ENCODE measurements at places on chromosomes 1 and 21.

- no peak for DNase-seq
These were observed 740.1 kb downstream of the MATN1 start for GRCh38 chr1:29983321-29983720.

- no peak for DNase-seq
These were observed 544.1 kb downstream of the NEGR1 start for GRCh38 chr1:71738256-71738655.

GRCh38 chr1:234437423-234438171 is 41.4 kb downstream of the TARBP1 start:
- no peak for DNase-seq

- no peak for DNase-seq
These were observed 625 bp upstream of the DARS2 start for GRCh38 chr1:173823781-173824314.

DNA sequence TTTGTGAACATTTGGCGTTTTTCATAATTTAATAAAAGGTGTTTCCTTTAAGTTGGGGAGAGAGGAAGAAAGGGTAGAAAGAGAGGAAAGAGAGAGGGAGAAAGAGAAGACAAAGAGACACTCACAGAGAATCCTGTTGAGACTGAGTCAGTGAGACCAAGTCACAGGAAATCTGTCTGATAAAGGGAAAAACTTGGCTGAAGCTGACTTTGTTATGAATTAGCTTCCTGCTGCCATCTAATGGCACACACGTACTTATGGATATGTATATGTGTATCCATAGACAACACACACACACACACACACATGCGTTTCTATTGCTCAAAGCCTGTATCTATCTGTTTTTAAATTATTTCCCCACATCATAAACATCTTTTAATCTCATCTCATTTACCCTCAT is 42.5 kb upstream of the DISC1 start:
- DNase-seq = no peak

DNA sequence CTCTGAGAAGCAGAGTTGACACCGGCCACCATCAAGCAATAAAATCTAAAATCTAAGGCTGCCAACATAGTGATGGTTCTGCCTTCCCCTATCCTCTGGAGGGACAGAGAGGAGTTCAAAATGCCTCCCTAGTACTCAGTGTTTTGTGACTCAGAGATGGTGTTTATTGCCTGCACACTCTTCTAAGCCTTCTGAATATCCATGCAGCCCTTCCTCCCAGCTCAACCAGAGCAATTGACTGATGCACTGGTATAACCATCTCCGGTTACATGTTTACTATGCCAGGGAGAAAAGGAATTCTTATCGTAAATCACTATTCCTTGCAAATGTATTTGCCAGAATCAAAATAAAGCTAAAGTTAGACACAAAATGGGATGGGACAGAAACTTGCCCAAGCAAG is 132.9 kb upstream of the RAB4A start:
- DNase-seq = no peak

DNA sequence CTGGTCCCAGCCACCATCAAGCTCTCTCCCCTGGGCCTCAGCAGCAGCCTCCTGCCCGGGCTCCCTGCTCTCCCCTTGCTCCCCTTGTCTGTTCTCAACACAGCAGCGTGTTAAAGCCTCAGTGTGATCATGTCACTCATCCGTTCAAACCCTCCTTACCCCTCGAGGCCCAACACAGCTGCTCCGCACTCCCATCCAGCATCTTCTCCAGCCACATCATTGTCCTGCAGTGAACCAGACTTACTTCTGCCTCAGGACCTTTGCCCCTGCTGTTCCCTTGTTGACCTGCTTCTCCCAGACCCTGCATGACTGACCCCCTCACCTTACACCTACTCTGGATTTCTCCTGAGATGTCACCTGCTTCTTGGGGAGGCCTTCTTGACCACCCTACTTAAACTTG is 13.3 kb downstream of the CDK18 start:
- no peak for DNase-seq

- no peak for DNase-seq
These were observed 5.7 kb downstream of the AHCYL1 start for GRCh38 chr1:109990302-109990653.

- DNase-seq = no peak
These were observed 66.5 kb upstream of the LRRN2 start for GRCh38 chr1:204751883-204752687.

- DNase-seq = peak; percentile 94
These were observed 157.7 kb downstream of the TOMM20 start for GRCh38 chr1:234970731-234971476.

DNA sequence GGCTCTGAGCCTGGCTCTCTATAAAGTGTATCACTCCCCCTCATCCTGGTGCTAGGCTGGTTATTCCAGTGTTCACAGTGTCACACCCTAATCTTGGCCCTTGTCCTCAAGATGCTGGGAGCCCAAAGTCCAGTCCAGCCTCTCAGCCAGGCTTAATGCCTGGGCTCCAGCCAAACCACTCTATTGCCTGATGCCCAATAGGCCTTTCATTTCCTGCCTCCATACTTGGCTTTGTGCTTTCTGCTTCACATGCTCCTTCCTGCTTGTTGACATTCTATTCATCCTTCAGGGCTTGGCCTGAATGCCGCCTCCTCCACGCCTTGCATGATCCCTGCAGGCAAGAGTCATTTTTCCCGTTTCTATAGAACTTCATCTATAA is 1.7 kb downstream of the KLHDC8A start:
- DNase-seq = no peak

- no peak for DNase-seq
These were observed 41.4 kb downstream of the NEXN start for GRCh38 chr1:77929806-77930205.

DNA sequence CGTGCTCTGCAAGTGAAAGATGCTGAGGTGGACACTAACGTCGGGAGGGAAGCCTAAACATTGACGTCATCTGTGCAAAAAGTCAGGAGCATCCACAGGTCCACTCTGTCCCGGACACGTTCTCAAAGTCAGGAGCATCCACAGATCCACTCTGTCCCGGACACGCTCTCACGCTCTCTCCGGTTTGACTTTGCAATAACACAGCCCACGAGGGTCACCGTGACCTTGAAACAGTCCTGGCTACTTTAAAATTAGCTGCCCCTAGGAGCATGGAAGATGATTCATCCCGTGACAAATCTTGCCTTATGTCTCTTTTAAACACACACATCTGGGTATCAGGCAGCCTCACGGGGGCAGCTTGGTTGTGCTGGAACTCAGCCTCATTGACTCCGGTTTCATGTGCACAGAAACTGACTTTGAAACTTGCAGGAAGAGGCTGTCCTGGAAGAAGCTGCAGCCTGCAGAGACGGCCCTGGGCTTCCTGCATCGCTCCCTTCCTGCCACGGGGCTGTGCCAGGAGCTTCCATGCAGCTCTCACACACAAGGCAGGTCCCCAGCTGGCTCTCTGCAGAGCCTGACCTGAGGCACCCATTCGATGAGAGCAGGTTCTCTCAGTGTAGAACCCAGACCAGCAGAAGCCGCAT is 18.1 kb upstream of the COL18A1 start:
- no peak for DNase-seq

DNA sequence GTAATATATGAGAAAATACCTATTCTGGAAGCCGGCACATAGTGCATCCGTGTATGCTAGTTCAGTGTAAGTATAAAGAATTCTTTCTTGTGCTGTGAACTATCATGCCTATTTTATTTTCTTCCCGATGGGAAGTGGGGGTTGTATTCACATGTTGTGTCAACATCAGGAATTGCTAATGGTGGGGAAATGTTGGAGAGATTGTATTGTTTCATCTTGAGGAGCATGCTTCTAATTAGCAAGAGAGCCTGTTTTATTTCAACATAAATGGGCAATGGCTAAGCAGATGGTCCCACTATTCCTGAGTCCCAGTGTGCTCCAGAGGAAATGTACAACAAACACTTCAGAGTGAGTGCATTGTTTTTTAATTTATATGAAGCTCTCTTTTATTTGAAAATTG is 485.2 kb downstream of the PLPP3 start:
- no peak for DNase-seq

DNA sequence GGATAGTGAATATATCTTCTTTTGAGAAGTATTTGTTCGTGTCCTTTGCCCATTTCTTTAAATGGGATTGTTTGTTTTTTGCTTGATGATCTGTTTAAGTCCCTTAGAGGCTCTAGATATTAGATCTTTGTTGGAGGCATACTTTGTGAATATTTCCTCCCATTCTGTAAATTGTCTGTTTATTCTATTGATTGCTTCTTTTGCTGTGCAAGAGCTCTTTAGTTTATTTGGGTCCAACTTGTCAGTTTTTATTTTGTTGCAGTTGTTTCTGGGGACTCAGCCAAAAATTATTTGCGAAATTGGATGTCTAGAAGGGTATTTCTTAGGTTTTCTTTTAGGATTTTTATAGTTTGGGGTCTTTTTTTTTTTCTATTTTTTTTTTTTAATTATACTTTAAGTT is 302.8 kb downstream of the NCAM2 start:
- no peak for DNase-seq

- no peak for DNase-seq
These were observed 150.1 kb downstream of the HIVEP3 start for GRCh38 chr1:41768583-41768982.

DNA sequence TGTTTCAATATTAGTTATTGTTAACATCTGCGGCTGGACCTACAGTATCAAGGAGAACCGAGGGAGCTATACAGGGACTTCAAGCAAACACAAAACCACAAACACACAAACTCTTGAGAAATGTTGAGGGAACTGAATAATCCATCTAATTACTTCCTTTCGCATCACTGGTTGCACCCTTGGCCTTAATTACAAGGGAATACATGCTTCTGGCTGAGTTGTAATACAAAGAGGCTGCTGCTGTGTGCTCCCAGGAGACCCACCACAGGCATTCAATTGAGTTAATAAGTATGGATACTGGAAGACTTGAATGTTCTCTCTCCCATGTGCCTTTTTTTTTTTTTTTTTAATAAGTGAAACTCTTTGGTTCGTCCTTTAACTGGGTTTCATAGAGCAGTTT is 16.8 kb upstream of the SMYD2 start:
- peak; percentile 15 for DNase-seq

- no peak for DNase-seq
These were observed 29.5 kb upstream of the ACOT11 start for GRCh38 chr1:54518489-54518888.

DNA sequence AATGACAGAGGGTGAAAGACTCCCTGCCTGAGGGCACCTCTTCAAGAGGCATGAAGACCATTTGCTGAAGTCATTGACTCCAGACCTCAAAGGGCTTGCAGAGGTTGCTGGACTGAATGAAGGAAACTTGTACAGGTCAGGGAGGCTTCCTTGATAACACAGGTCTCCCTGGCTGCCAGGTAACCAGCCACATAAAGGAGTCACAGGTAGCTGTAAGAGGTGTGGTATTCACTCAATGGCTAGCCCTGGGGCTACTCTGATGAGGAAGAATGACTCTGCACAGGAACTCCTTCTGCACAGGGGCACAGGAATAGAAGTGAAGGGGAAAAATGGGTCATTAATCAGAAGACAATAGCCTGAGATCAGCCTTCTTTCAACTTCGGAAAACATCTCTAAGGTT is 187.5 kb downstream of the LMX1A start:
- DNase-seq = no peak

- DNase-seq = peak; percentile 29
These were observed 9.9 kb downstream of the SNRPE start for GRCh38 chr1:203871114-203871880.

- no peak for DNase-seq
These were observed 51.0 kb downstream of the CASQ2 start for GRCh38 chr1:115717541-115717940.

- DNase-seq = no peak
These were observed 16.3 kb downstream of the IER5 start for GRCh38 chr1:181104790-181105133.

GRCh38 chr1:245160288-245160687 is 5.5 kb downstream of the KIF26B start:
- DNase-seq = no peak

DNA sequence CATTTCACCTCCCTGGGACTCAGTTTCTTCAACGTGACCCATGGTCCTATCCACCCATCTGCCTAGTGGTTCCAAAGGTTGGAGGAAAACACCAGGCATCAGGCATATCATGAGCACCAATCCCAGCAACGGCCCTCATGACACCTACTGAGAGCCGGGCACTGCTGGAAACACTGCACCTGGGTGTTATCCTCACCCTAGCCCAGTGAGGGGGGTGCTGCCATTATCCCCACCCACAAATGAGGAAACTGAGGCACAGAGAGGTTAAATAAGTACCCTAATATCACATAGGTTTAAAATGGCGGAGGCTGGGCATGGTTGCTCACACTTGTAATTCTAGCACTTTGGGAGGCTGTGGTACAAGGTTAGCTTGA is 206.9 kb downstream of the MATN1 start:
- DNase-seq = no peak

DNA sequence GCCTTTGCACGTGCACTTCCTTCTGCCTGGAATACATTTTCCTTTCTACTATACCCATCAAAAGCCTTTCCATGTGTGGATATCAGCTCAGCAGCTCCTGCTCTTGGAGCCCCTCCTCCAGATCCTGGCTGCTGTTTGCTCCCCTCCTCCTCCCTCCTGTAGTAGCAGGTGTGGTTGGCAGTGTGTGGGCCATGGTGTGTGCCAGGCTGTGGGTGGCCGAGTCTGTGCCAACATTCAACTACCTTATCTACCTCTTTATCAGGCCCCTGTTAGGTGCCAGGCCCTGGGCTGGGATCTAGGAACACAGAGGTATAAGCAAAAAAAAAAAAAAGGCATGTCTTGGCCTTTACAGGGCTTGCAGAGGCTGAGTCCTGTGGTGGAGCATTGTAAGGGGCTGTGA is 180.6 kb upstream of the JUN start:
- DNase-seq = no peak

- DNase-seq = no peak
These were observed 10.1 kb upstream of the SAMD11 start for GRCh38 chr1:913491-914130.

GRCh38 chr21:16287046-16287445 is 557.3 kb downstream of the USP25 start:
- DNase-seq = no peak

GRCh38 chr1:171898941-171899340 is 57.6 kb downstream of the DNM3 start:
- no peak for DNase-seq

- DNase-seq = peak; percentile 3
These were observed 423.5 kb upstream of the PROX1 start for GRCh38 chr1:213564215-213564659.

DNA sequence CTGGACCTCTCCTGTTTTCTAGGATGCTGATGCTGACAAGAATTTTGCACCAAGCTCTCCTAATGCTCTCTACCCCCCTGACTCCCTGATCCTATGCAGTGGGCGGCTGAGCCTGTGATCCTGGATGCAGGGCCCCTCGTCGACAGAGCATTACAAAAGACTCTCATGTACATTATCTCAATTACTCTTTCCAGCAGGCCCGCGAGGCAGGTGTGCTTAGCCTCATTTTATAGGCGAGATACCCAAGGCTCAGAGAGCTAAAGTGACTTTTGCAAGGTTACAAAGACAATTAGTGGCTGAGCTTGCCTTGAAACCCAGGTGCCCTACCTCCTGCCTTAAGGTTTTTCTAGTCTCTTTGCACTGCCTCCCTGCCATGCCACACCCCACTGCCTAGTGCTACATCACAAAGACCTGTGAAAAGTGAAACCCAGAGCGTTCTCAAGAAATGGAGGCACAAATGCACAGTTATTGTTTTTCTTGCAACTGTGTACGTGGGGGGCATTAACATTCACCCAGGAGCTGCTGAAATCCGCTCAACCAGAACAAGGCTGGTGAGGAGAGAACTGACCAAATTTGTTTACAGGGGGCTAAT is 10.0 kb upstream of the C8A start:
- peak; percentile 50 for DNase-seq

Measured in NCI-H2107 (cell line).